ENCODE measurements at places on chromosomes 3 and 15.

- no peak for DNase-seq
Observed at GRCh38 chr15:33051528-33051927, 143.0 kb downstream of the FMN1 start.

DNA sequence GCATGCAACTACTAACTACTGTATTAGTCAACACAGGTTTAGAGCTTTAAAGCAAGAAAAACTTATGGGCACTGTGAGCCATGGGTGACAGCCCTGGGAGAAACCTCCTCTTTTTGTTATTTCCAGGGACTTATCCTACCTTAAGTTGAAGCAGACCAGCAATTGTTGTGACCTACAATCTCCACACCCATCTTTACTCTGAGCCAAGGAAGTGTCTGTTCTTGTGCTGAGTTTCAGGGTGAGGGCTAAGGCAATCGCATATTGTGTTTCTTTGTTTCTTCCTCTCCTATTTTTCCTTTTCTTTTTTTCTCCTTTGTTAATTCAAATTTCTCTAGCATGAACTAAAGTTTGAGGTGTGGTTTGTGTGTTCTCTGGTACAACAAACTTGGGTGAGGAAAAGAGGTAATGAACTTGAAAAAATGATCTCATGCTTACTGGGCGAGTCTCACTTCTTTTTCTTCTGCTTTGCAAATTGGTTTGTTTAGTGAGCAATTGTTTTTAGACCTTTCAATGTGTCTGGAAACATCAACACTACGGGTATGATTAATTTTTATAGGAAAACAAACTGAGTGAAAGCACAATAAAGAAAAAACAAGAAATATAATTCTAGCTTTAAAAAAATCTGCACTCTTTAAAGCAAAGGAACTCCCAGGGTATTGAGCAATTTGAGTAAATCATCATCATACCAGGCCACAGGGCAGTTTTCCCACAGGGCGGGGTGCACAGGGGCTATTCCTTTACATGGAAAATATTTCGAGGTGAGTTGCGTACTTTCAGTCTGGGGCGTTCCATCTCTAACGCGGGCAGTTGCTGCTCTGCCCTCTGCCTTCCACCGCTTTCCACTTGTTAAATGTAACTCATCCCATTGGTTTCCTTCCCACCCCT, 2.7 kb downstream of the UPK1B start:
- DNase-seq: no peak

DNA sequence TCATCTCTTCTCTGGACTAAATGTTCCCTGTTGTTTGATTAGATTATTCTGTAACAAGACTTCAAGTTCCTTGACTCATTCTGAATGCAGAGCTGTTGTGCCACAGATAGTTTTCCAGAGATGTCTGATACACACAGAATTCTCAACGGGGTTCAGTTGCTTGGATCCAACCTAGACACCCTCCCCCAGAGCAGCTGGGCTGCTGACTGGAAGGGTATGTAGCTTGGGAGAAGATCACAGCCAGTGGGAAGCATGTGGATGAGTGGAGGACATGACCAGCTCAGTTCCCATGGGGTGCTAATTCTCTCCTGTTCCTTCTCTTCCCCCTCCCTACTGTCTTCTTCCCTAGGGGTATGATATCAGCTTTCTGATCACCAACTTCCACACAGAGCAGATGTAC, 6.6 kb upstream of the TTLL3 start:
- no peak for DNase-seq

GRCh38 chr3:157793745-157794144, 290.5 kb upstream of the VEPH1 start:
- DNase-seq: peak; percentile 98

GRCh38 chr3:132284781-132285619, 32.2 kb upstream of the ACP3 start:
- no peak for DNase-seq
